D721Med (cell line): ENCODE measurements at places on chromosomes 3 and 15.

DNA sequence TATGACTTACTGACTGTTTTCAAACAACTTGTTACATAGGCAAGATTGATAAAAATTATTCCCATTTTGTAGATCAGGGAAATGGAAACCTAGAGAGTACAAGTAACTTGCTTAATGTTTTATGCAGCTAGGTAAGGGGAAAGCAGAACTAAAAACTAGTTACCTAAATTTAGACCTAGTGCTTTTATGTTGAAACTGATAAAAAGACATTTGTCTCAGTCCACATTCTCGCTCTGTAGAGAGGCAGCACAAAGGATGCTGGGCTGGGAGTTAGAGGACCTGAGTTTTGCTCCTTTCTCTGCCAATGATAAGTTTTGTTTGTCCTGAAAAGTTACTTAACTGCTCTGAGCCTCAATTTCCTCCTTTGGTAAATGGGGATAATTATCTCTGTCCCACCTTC is 17.4 kb downstream of the TIMP4 start:
- DNase-seq: no peak

- DNase-seq: no peak
Observed at GRCh38 chr15:38668898-38669391, 104.3 kb upstream of the RASGRP1 start.

- DNase-seq: no peak
Observed at GRCh38 chr3:108605491-108605890, 16.0 kb downstream of the DZIP3 start.

GRCh38 chr3:13951184-13951583 is 71.3 kb upstream of the WNT7A start:
- DNase-seq: no peak

GRCh38 chr3:110430146-110430545 is 641.5 kb upstream of the NECTIN3 start:
- no peak for DNase-seq
